Lower lobe of right lung (tissue), 2 donors: ENCODE measurements at places on chromosomes 5 and 9. TPM values are rescaled to one million over a fixed set of nuclear protein-coding genes. Genes with fewer than 3 reads are reported as not detected.

GPR150 gene
- 0.18 TPM for total RNA-seq

- H3K27me3 ChIP-seq = no peaks in the 10 kb centered on the region
- no peak overlapping the region for H3K4me3 ChIP-seq
- H3K27ac ChIP-seq = no peak overlapping the region
- H3K4me1 ChIP-seq = peaks cover 57% of the 10 kb centered on the region
- no peak for DNase-seq
These were observed 48.8 kb downstream of the RAPGEF1 start for GRCh38 chr9:131690941-131691573.

GRCh38 chr9:71071633-71072032, 49.8 kb downstream of the TRPM3 start:
- H3K36me3 ChIP-seq = no peaks in the 10 kb centered on the region
- H3K4me1 ChIP-seq = no peaks in the 10 kb centered on the region
- H3K4me3 ChIP-seq = no peak overlapping the region
- no peak overlapping the region for H3K27ac ChIP-seq

- H3K36me3 ChIP-seq = peaks cover 13% of the 10 kb centered on the region
- peak overlapping the region; percentile 76 for H3K4me3 ChIP-seq
- H3K27me3 ChIP-seq = no peaks in the 10 kb centered on the region
- no peak overlapping the region for H3K27ac ChIP-seq
- peaks cover 12% of the 10 kb centered on the region for H3K4me1 ChIP-seq
These were observed 1.5 kb downstream of the SPDL1 start for GRCh38 chr5:169584998-169585451.

DNA sequence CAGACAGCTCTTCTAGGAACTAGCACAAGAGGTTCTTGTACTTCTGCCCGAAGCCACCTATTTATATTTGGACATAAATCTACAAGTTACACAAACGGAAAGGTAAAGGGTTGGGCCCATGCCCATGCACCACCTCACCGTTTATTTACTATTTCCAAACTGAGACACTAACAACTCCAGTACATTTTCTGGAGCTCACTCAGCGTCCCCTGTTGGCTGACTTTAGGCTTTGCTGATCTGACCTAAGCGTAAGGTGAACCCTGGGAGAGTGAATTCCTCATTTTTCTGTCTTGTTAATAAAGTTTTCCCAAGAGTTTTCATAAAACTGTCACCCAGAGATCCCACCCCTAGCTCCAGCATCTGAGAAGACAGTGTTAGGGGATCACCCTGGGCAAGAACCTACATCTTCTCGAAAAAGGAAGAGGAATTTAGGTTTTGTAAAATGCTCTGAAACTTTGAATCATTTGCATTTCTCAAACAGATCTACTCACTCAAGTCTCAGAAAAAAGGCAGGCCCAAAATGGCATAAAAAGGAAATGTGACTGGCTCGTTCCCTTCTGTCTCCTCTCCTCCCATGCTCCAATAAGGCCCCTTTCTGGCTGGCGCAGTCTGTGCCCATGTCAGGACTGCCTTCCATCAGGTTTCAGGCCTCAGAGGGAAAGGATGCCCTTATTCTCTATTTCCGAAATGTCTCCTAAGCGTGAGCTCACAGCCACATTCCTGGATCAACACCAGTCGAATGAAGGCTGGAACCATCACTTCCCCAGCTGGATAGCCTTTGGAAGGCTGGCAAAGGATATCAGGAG, 201.3 kb downstream of the FANCC start:
- no peak overlapping the region for H3K4me3 ChIP-seq
- H3K27ac ChIP-seq = no peak overlapping the region
- no peak for DNase-seq
- H3K4me1 ChIP-seq = peaks cover 8% of the 10 kb centered on the region
- H3K27me3 ChIP-seq = no peaks in the 10 kb centered on the region
